ENCODE measurements at places on chromosomes 7 and 10.

DNA sequence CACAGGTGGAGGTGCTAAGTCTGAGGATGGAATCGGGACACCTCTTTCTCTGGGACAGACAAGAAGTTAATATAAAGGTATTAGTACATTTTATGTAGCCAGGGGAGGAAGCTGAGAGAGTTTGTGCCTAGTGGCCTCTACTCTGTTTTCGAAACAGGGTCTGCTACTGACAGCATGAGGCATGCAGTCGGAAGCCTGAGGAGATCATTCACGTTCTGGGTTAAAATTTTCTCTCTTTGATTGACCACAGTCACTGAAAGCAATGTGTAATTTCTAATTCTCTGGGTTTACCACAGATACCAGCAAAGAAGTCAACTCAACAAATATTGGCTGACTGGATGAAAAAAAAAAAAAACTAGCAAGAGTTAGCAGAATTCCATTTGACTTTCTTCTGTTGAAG lies 53.3 kb upstream of the KCTD7 start:
- no peak for DNase-seq

DNA sequence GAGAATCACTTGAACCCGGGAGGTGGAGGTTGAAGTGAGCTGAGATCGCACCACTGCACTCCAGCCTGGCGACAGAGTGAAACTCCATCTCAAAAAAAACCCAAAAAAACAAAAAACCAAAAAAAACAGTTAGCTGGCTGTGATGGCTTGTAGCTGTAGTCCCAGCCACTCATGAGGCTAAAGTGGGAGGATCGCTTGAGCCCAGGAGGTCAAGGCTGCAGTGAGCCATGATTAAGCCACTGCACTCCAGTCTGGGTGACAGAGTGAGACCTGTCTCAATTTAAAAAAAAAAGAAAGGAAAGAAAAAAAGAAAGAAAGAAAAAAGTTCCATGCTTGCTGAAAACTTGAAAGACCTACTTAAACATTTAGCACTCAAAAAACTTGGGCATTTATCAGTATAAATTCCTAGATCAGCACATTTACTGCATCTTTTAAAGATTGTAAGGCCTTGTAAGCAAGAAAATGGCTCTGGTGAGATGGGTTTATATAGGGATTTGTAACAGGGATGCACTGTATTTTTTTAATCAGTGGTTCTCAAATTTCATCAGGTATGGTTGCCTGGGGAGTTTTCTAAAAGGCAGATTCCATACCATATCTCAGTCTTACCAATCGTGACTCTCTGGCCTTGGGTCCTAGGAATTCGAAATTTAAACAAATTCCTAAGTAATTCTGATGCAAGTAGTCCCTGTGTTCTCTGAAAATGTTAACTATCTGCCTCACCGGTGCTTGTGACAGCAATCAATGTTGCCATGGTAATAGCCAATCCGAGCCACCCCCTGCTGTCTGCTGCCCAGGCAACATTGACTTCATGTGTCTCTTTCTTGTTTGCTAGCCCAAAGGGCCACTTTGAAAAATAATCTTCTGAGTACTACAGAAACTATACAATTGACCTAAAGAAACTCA lies 11.5 kb upstream of the NT5C2 start:
- DNase-seq = no peak

GRCh38 chr10:68052463-68052862 lies 22.6 kb downstream of the HERC4 start:
- no peak for DNase-seq

- DNase-seq = no peak
These were observed 152.6 kb downstream of the PKD1L1 start for GRCh38 chr7:47795631-47796030.

DNA sequence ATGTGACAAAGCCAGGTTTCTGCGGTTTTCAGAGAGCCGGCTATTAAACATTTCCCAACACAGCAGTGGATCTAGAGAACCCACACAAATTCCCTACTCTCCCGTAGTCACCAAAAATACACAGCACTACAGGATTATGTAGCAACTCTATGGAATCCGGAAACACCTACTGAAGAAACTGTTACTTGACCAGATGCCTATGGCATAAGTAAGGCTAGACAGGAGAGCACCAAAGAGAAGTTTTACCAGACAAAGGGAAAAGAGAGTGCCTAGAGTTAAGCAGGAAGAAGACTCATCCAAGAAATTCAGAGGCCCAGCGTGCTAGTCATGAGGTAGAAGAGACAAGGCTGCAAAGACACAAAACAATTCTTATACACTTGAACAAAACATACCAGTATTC lies 321.1 kb downstream of the PARD3 start:
- no peak for DNase-seq

- no peak for DNase-seq
These were observed 5.5 kb downstream of the SMO start for GRCh38 chr7:129193892-129194291.

Measured in NCI-H1436 (cell line).